ENCODE measurements at places on chromosomes 2 and 18. TPM values are rescaled to one million over a fixed set of nuclear protein-coding genes. Genes with fewer than 3 reads are reported as not detected.

The MYL12B gene
- total RNA-seq: 327 TPM

The PLA2R1 gene
- total RNA-seq: 47.7 TPM

The COBLL1 gene
- total RNA-seq: 43.7 TPM

The NOL4 gene
- total RNA-seq: not detected

The FTCDNL1 gene
- total RNA-seq: 0.34 TPM

The ZDBF2 gene
- 28.9 TPM for total RNA-seq

The C1QL2 gene
- not detected for total RNA-seq

- no peaks in the 10 kb centered on the region for H3K36me3 ChIP-seq
- no peak overlapping the region for H3K4me3 ChIP-seq
Observed at GRCh38 chr2:165182029-165182428, 21.8 kb downstream of the SCN3A start.

- no peak for DNase-seq
- H3K4me3 ChIP-seq: no peak overlapping the region
- peak overlapping the region; percentile 52 for H3K27ac ChIP-seq
- no peaks in the 10 kb centered on the region for H3K27me3 ChIP-seq
Observed at GRCh38 chr2:182917924-182918323, 51.5 kb upstream of the FRZB start.

GRCh38 chr2:240917009-240917683, 11.0 kb downstream of the CROCC2 start:
- H3K4me1 ChIP-seq: peaks cover 18% of the 10 kb centered on the region
- peaks cover 2% of the 10 kb centered on the region for H3K27me3 ChIP-seq
- DNase-seq: no peak
- H3K4me3 ChIP-seq: no peak overlapping the region
- H3K36me3 ChIP-seq: no peaks in the 10 kb centered on the region

DNA sequence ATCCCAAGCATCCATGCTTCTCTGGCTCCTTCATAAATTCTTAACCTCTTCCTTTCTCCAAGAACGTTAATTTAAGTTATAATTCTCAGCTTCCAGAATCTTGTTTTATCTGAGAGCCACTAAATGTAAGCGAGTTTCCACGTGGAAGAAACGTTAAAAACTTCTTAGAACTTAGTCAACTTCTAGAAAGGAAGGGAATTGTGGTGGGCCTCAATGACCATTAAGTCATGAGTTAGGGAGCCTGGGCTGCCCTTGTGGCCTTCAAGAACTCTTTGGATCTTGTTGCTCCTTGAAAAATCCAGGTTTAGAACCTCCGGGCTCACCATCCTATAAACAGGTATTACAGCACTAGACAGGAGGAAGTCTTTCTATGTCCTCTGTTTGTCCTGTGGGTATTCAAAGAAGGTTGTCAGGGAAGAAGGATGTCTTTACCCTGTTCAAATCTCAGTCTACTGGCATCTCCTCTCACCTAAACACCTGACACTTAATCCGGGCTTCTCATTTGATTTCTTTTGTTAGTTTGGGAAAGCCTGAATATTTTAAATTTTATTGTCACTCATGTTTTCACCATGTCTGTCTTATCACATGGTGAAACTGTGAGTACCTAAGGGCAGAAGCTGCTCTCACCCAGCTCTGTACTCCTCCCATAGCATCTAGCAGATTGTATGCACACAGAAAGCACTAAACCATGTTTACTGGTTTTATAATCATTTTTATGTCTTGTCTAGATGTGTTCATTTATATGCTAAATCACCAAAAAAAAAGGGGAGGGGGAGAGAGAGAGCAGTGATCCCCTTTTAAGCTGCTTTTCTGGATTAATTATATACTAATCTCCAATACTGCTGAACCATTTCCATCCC, 6.3 kb downstream of the RND3 start:
- no peaks in the 10 kb centered on the region for H3K27me3 ChIP-seq
- H3K36me3 ChIP-seq: peaks cover 14% of the 10 kb centered on the region

DNA sequence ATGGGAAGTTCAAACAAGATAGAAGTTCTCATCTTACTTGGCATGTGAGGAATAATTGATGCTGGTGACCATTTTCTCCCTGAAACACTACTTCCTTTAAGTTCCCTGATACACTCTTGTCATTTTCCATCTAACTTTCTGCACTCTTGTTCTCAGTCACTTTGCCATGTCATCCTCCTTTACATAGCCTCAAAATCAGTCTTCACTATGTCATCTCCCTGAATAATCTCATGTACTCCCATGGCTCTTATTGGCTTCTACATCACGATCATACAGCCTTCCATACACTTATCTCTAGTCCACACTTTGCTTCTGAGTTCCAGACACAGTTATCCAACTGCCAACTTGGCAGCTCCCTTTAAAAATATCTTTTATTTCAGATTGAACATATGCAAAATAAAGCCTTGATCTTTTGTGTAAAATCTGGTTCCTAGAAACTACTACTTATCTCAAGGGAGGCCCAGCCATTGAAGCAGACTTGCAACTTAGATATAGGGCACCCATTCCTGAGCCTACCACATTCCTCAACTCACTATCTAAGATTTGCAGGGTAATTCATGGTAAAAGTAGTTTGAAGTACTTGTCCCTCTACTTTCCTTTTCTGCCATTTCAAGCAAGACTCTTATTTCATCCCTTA, 1070.2 kb upstream of the NXPH2 start:
- H3K36me3 ChIP-seq: no peaks in the 10 kb centered on the region
- no peak for DNase-seq
- H3K27ac ChIP-seq: no peak overlapping the region
- no peak overlapping the region for H3K4me3 ChIP-seq
- no peaks in the 10 kb centered on the region for H3K4me1 ChIP-seq
